CD4-positive, alpha-beta T cell (primary cell): ENCODE measurements at places on chromosomes 2 and 18.

GRCh38 chr18:26723981-26724380 is 141.5 kb downstream of the AQP4 start:
- no peak overlapping the region for H3K4me3 ChIP-seq
- no peaks in the 10 kb centered on the region for H3K4me1 ChIP-seq
- DNase-seq, result peak; percentile 39
- no peaks in the 10 kb centered on the region for H3K27me3 ChIP-seq

- H3K4me1 ChIP-seq, result no peaks in the 10 kb centered on the region
- H3K27me3 ChIP-seq, result no peaks in the 10 kb centered on the region
- no peak for DNase-seq
- no peak overlapping the region for H3K27ac ChIP-seq
- H3K36me3 ChIP-seq, result no peaks in the 10 kb centered on the region
These were observed 109.9 kb downstream of the COPS8 start for GRCh38 chr2:237195396-237196120.

GRCh38 chr2:44167311-44167907 is 1.3 kb upstream of the PPM1B start:
- H3K4me3 ChIP-seq, result peak overlapping the region; percentile 61
- no peaks in the 10 kb centered on the region for H3K36me3 ChIP-seq
- H3K27ac ChIP-seq, result peak overlapping the region; percentile 98
- H3K27me3 ChIP-seq, result no peaks in the 10 kb centered on the region

GRCh38 chr2:26429779-26430578 is 28.3 kb downstream of the DRC1 start:
- H3K4me1 ChIP-seq, result no peaks in the 10 kb centered on the region
- H3K36me3 ChIP-seq, result no peaks in the 10 kb centered on the region
- H3K27ac ChIP-seq, result no peak overlapping the region
- no peaks in the 10 kb centered on the region for H3K27me3 ChIP-seq

GRCh38 chr18:48345596-48345995 is 63.6 kb downstream of the ZBTB7C start:
- H3K27me3 ChIP-seq, result no peaks in the 10 kb centered on the region
- H3K4me3 ChIP-seq, result no peak overlapping the region
- H3K27ac ChIP-seq, result no peak overlapping the region
- no peaks in the 10 kb centered on the region for H3K36me3 ChIP-seq
- DNase-seq, result no peak

DNA sequence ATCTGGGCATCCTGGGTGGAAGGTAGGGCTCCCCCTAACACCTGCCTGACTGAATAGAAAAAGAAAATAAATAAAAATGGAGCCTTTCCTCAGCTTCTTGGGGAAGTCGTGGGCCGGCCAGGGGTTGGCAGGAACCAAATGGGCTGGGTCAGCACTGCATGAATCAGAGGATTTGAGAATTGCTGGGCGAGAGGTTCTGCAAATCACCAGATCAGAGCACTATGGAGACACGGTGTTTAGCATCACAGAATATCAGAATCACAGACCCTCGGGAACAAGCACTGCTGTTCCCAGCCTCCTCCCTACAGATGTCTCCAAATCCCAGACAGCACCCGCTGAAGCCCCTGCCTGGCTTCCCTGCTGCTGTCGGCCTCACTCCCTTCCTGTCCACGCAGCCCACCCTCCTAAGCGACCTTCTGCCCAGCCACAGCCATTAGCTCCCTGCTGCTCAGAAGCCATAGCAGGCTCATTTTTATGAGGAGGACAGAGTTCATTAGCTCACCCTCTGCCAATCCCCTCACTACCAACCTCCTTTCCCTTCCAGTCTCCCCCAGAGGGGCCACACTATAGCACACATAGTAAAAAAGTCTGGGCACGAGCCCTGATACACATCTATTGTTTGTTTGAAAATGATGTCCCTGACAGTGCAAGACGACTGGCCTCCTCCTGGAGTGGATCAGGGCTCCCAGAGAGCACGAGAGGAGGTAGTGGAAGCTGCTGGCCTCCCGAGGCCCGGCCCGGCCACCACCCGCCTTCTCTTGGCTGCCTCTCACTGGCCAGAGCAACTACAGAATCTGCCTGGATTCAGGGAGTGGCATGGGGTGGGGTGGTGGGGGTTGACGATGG is 64.6 kb upstream of the TAF1B start:
- no peaks in the 10 kb centered on the region for H3K36me3 ChIP-seq
- DNase-seq, result no peak
- no peaks in the 10 kb centered on the region for H3K27me3 ChIP-seq
- H3K27ac ChIP-seq, result peak overlapping the region; percentile 47
- no peak overlapping the region for H3K4me3 ChIP-seq
